ENCODE measurements at places on chromosomes 1 and 21.

- DNase-seq: no peak
These were observed 422.2 kb upstream of the ZP4 start for GRCh38 chr1:238312969-238313368.

DNA sequence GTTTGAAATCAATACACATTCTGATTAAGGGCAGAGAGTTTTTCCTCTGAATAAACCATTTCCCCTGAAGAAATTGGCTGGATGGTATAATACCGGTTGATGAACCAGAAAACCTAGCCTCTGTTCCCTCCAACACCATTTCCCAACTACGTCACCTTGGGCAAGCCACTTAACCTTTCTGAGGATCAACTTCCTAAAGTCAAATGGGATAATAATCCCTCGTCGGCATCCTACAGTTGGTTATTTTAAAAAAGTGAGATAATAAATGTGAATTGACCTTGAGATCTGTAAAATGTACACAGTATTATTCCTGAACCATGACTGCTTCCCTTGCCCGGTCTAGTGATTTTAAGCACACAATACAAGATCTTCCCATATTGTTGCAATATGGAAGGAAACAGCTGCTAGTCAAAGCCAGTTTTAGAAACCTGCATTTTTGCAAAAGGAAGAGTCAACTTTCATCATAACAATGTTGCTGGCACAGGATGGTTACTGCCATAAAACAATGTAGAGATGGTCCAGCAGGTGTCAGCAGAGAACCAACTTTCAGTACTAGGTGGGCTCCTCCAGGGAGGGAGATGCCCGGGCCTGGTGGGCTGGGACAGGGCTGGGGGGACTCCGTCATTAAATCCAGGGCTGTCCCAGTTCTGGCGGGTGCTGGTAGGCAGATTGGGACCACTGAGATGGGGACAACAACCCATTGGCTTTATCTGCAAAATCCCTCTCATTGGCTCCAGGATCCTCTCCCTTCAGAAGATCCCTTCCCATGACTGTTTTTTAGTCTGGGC lies 5.2 kb upstream of the HLX start:
- no peak for DNase-seq

GRCh38 chr1:204684206-204684570 lies 1.4 kb downstream of the LRRN2 start:
- no peak for DNase-seq

GRCh38 chr1:162859191-162859590 lies 1.8 kb downstream of the CCDC190 start:
- DNase-seq: no peak

- no peak for DNase-seq
These were observed 9.7 kb upstream of the PRDM15 start for GRCh38 chr21:41888749-41889376.

DNA sequence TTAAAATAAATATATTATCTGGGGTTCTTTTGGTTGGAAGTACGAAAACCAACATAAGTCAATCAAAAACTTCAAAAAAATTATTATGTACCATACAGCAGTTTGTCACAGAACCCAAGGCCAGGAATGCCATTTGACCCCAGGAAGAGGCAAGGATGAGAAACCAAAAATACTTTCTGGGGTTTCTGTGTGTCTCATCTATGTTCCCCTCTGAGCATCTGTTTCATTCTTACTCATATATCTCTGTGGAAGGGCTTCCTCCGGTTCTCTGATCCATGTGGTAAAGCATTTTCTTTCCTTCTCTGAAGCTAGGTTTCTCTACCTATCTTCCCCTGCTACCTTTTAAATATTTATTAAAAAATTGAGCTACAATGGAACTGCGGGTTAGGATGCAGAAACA lies 9.8 kb upstream of the FCRL1 start:
- DNase-seq: no peak

GRCh38 chr1:45723248-45723930 lies 27.1 kb downstream of the IPP start:
- no peak for DNase-seq
